NK-92 treated with Interleukin-12 subunit alpha and Interleukin-12 subunit beta, amount 100 ng/mL, for 24 hours (cell line): ENCODE measurements at places on chromosomes 13 and 19.
A peak's percentile ranks its signal among the peaks of the same experiment; 100 is the strongest.

DNA sequence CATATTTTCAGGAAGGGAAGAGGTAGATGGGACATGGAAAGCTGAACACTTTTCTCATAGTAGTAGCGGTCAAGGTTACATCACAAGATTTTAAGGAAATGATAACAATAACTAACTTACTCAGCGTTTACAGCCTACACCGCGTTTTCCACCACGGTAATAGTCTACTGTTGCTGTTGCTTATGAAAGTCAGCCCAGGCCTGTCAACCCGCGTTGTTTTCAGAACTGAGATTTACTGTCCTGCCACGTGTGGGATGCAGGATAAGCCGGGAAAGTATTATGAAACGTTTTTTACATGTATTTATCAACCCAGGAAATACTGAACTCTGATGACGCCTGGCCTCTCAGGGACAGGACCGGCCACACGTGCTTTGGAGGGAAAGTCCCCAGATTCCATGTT lies 36.0 kb upstream of the LAMP1 start:
- no peak for DNase-seq

DNA sequence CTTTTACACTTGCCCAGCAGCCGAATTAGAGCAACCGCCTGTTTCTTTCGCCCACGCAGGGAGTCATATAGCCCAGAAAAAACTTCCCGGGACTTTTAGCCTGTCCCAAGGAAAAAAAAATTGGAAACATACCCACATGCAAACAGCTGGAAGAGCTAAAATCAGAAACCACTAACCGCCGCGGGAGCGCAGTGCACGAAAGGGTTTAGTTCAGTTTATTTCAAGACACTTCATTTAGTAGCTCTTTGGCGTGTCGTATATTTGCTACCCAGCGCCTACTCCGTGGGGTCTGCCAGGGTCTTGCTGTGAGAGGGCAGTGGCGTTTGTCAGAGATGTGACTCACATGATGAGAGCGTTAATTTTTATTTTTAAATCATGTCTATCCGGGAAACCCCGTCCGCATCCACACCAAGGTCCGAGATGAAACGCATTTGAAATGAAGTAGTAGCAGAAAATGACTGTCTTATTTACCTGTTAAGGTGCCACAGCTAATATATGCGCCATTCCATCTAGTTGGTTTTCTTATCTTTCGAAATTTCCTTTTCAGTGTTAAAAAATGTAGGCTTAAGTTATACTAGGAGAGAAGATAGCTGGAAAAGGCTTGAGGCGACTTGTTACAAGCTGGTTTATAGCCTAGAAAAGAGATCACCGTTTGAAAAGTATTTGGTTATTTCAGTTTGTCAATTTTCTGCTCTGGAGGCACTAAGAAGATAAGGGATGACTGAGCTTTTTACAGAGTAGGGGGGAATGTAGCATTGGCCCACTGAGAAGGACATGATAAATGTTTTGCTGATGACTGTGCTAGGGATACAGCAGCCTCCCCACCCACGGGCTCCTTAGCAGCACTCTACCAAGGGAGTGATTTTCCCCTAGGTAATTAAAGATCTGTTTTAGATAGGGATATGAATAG lies 1.7 kb downstream of the KLF5 start:
- DNase-seq: no peak

GRCh38 chr19:5993648-5994358 lies 15.9 kb upstream of the RANBP3 start:
- DNase-seq: no peak

- DNase-seq: no peak
Observed at GRCh38 chr19:54387991-54388801, 23.5 kb upstream of the LAIR1 start.

DNA sequence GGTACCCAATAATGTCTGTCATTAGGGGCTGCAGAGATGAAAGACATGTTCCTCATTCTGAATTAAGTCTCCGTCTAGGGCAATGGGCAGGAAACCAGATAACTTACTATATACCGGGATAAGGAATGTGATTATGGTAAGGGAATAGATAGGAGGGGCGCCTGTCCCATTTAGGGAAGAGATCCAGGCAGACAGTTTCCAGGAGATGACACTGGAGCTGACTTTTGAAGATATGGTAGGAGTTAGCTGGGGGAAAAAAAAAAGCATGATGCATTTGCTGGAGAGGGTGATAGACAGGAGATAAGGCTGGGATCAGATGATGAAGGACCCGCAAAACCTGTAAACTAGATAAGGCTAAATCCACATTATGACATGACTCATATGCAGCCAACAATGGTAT lies 340.7 kb downstream of the DCT start:
- DNase-seq: no peak

GRCh38 chr13:112700291-112701060 lies 10.6 kb downstream of the ATP11A start:
- no peak for DNase-seq

GRCh38 chr19:56377105-56377924 lies 16.0 kb downstream of the ZNF582 start:
- DNase-seq: no peak

DNA sequence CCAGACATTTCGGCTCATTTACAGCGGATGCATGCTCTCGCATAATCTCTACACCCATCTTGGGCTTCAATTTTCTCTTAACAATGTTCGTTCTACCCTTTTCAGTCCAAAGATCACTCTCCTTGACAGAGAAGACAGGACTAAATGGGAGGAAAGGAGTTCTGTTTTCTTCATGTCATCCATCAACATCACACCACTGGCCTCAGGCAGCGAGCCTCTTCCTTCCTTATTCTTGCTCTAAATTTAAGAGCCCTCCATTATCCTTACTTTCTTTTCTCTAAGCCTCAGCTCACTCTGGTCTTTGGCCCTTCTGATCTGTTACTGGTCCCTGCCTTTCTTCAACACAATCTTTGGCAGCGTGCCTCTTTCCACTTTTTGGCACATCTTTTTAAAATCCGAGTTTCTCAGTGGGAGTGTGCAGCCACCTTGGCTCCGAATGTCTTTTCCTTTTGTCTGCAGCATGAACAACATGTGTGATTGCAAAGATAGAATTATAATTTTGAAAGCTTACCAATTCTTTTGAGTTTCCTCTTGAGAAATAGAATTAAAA lies 98.7 kb downstream of the FAM216B start:
- no peak for DNase-seq

GRCh38 chr13:89968470-89968869 lies 1379.0 kb upstream of the MIR17HG start:
- DNase-seq: no peak

GRCh38 chr13:71634602-71635443 lies 232.2 kb downstream of the DACH1 start:
- DNase-seq: no peak

GRCh38 chr13:35797244-35797643 lies 320.8 kb upstream of the MAB21L1 start:
- DNase-seq: no peak

GRCh38 chr13:25910243-25910642 lies 141.6 kb downstream of the SHISA2 start:
- DNase-seq: no peak

- DNase-seq: no peak
Observed at GRCh38 chr13:113842336-113843062, 21.4 kb downstream of the GAS6 start.

DNA sequence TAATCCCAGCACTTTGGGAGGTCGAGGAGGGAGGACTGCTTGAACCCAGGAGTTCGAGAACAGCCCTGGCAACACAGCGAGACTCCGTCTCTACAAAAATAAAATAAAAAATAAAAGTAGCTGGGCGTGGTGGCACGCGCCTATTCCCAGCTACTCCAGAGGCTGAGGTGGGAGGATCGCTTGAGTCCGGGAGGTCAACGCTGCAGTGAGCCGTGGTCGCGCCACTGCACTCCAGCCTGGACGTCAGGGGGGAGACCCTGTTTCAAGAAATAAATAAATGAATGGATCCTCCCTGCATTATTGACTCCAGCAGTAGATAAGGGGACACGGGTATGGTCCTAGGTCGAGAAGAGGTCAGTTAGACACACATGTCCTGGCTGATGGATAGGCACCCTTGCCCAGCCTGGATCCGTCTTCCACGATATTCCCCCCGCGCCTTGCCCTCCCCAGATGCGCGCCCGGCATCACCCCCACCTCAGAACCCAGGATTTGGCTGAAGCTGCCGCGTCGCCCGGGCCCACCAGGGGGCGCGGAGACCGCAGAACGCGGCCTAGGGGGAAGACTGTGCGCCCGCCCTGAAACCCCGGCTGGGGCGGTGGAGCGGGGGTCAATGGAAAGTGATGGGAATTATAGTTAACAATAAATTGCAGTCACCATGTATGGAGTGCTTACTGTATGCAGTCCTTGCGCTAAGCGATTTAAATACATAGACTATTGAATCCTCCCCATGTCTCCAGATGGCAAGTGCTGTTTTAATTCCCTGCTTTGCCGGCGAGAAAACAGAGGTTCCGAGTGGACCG lies 2.1 kb upstream of the HOOK2 start:
- peak; percentile 66 for DNase-seq

- no peak for DNase-seq
Observed at GRCh38 chr13:22173610-22174009, 502.7 kb downstream of the FGF9 start.

DNA sequence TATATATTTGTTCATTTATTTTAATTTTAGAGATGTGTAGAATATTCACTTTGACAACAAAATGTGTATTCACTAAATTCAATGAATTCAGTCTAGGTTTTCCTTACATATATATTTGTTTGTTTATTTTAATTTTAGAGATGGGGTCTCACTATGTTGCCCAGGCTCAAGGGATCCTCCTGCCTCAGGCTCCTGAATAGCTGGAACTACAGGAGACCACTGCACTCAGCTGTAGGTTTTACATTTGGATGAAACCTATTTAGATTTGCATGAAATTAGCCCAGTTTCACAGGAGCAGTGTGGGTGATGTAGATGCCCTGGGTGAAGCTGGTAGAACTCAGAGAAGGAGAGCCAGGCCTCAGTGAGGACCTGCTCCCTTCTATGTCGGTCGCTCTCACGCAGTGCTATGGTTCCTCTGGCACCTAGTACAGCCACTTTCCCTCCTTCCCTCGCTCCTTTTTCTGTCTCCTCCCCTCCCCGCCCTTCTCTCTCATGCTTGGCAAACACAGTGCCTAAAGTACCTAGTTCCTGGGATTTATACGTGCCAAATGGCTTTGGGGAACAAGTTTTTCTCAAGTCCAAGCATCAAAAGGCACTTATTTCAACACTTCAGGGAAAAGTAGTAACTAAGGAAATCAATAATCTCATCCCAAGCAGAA lies 14.7 kb upstream of the HMGB1 start:
- DNase-seq: no peak

- no peak for DNase-seq
Observed at GRCh38 chr13:104594806-104595205, 1528.6 kb upstream of the SLC10A2 start.

DNA sequence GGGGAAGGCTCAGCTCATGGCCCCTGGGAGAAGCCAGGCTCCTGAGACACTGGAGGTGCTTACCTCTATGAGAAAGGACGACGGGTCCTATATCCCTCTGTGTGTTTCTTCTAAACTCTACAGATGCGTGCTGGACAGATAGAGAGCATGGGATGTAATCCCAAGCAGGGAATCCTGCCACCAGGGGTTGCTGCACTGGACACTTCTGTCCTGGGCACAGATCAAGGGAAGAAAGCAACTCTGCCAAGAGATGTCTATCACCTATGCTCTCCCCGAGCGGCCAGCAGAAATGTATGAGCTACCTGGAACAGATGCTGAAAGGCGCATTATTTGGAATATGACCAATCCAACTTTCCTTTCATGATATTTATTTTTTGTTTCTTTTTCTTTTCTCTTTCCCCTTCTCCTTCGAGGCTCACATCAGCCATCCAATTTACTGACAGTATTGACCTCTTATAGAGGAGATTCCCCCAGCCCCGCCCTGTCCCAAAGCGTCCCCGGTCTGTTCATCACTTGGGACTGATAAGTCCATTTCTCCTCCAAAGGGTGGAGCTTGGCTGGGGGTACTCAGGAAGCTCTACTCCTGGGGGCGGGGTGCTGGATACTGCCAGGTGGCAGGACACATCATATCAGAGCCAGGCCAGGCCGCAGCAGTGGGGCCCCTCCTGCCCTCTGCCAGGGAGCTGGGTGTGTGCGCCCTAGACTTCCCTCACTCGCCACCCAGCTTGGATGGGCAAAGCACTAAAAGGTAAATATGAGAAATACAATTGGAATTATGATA lies 34.2 kb downstream of the TSHZ3 start:
- no peak for DNase-seq

DNA sequence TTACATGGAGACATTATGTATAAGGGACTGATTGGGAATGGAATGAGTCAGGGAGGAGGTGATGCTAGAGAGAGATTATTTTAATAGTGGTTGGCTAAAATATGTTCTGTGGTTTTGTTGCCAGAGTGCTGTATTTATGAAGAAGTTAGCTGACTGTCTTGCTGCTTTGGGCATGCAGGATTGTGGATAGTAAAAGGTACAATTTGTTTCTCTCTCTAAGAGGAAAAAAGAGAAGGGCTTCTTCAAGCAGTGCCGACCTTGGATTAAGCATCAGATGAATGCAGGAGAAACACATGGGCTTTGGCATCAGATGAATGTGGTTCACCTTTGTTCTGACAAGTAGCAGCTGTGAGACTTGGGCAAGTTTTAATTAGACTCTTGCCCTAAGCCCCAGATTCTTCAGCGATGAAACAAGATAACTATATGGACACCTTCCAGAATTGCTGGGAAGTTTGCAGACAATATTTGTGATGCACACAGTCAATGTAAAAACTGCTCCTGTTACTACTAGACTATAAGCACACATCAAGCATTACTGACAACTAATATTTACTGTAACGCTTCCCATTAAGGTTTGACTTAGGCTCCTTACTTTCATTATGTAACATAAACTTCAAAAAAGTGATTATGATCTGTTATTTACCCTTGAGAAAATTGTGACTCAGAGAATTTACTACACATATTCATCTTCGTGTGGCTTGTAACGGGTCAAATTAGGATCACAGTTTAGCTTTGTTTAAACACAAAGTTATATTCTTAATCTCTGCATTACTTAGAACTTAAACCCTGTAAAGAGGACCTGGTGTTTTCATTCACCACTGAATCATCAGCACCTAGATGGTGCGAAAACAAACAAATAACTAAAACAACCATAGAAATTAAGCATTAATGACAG lies 824.0 kb downstream of the PCDH9 start:
- DNase-seq: no peak

- peak; percentile 61 for DNase-seq
Observed at GRCh38 chr19:42528354-42529247, at the start of gene CEACAM1. Gene CEACAM1 (minus strand): TSS chr19:42528481. CDS start chr19:42528374, 107 bp downstream.

- DNase-seq: no peak
Observed at GRCh38 chr13:113035213-113035800, 66.3 kb downstream of the MCF2L start.

DNA sequence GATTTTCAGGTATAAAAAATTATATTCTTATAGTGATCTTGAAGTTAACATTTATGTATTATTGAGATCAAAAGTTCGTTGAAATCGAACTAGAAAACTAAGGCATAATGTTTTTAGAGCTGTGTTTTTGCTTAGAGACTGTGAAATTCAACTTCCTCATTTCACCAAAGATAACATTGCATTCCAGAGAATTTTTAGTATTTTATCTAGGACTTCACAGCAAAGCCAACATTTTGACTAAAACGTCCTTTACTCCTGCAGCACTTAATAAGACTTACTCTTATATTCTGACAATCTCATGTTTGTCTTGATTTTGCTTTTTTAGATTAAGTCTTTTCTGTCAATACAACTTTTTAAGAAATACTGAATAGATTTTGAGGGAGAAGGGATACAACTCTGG lies 4.7 kb downstream of the KCTD4 start:
- no peak for DNase-seq

GRCh38 chr19:33796164-33796875 lies at the start of gene KCTD15:
Gene KCTD15 (plus strand): TSS chr19:33796870. CDS start chr19:33800455, 3,585 bp downstream.
- no peak for DNase-seq
